ENCODE measurements at places on chromosomes 7 and 10.

- DNase-seq, result no peak
Observed at GRCh38 chr10:98528166-98528804, 81.5 kb upstream of the HPS1 start.

DNA sequence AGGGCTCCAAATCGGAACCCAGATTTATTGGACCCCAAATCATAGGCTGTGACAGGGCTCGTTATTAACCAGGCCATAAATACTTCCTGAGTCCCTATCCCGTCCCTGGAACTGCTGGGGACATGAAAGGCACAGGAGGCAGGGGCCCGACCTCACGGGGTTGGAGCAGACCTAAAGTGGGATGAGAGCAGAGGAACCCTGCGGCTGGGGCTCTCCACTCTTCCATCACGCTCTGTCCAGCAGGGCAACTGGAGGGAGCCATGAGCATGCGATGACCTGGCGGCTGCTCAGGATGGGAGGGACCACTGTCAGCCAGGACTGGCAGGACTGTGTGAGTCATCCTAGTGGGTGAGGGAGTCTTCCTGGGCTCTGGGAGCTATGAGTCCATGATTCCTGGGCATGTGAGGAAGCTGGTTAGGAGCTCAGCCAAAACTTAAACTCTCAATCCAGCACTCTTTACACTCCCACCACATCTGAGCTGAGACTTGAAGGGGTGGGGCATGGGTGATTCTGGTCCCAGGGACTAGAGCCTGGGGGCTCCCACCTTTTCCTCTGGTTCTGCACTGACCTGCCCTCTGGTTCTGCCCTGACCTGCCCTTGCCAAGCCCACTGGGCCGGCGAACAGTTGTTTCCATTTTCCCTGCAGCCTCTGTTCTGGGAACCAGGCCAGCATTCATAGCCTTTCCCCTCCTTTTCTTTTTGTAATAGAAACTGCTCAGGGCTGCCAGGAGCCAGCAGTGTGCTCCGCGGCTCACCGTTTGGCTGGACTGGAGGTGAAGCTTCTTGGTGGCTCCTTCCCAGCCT, 47.1 kb downstream of the SYPL1 start:
- peak; percentile 84 for DNase-seq

DNA sequence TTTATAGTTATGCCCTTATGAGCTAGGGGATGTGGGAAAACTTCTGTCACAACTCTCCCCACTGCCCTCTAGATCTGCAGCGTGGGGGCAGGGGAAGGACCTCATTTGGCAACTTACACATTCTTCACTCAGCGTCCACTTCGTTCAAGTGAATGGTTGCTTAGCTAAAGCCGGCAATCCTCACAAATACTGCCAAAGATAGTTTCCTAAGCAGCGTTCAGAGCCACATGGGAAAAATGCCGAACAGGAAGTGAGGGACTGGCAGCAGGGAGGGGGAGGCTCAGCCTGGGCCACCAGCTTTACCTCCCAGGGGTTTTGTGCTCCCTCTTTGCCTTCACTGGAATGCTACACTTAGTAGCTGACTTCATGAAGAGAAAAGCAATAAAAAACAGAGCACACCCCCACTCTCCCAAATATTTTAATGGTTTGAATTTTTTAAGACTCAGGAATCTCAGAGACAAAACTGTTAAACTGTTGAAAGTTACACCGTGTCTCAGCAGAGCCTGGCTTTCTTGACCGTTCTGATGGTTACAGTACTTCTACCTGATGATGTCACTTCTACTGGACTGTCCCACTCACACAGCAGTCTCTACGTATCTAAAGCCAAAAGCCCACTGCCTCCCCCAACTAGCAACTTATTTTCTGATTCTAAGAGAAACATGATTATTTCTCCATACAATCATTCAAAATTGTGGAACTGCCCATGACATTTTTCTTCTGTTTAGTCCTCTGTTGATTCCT, 10.4 kb downstream of the GRM3 start:
- DNase-seq, result no peak

DNA sequence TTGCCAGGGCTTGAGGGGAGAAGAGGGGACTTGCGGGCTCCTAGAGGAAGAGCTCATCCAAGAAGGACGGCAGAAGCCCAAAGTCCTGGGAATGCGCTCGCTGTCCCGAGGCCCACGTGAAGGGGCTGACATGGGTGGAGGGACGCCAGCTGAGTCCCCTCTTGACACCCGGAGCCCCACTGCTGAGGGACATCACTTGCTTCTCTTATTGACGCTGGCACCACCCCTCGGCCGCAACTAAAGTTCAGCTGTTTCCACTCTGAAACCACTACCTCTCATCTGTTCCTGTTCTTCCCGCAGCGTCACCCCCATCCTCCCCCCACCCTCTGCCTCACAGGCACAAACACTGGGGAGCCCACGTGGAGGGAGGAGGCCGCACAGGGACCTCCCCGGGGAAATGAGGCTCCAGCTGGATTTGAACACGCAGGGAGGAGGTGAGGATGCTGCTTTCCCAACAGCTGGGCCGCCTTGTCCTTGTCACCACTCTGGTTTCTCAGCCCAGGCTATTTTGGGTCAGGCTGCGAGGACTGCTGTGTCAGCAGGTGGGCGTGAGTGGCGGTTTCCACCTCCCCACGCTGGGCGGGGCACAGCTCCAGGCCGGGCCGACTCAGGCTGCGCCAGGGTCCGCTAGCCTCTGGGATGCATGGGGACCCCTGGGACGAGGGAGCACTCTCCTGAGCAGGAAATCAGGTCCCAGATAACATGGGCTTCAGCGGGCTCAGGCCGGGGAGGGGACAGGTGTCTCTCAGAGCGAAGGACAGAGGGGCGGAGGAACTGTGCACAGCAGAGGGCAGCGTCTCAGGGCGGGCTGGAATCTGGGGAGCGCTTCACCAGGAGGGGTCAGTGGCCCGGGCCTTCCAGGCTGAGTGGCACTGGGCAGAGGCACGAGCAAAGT, 156.3 kb downstream of the ZNF248 start:
- DNase-seq, result no peak

- DNase-seq, result no peak
Observed at GRCh38 chr10:32047881-32048280, 8.3 kb downstream of the KIF5B start.

GRCh38 chr10:13673156-13673555, 86.4 kb downstream of the PRPF18 start:
- no peak for DNase-seq

GRCh38 chr7:91191771-91192170, 72.5 kb upstream of the FZD1 start:
- no peak for DNase-seq

DNA sequence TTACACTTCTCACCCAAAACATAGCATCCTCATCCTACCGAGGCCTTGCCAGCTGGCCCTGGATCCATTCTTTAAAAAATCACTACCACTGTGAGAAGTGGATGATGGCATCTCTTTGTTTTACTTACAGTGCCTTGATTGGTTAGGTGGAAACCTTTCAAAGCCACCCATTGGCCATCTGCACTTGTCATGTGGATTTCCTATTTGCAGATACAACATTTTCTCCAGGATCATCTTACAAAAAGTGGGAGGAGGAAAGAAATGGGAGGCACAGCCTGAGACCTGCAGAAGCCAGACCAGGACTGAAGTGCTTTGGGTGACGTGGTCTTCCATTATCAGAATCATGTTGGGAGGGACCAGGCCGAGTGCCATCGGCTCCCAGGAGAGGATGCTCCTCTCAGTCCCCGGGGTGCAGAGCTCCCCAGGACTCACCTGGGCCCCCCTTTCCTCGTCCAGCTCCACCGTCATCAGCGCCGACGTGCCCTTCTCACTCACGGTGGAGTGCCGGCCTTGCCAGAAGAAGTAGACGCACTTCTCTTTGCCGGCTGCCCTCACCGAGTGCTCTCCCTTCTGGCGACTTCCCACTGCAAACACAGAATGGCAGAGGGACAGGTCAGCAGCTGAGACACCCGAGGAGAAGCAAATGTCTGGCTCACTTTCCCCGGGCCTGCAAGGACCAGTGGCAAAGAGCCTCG, 161.2 kb downstream of the SVIL start:
- DNase-seq, result peak; percentile 30

GRCh38 chr10:77837248-77837924, 89.2 kb downstream of the DLG5 start:
- no peak for DNase-seq

DNA sequence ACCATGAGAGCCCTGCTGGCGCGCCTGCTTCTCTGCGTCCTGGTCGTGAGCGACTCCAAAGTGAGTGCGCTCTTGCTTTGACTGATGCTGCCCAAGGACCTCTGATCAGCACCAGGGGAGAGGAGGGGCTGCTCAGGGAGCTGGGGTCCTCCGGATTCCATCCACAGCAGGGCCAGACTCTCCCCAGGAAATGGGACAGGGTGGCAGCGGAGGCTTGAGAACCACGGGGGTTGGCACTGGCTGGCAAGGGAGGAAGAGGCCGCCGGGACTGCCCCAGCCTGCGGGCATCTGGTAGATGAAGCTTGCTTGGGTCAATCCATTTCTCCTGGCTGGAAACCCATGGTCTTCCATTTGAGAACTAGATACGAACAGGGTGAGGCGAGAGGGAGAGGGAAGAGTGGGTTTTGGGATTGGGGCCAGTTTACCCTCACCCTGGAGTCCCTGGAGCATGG, 647 bp downstream of the PLAU start:
- no peak for DNase-seq

- no peak for DNase-seq
Observed at GRCh38 chr7:140003913-140004382, 58.8 kb downstream of the PARP12 start.

DNA sequence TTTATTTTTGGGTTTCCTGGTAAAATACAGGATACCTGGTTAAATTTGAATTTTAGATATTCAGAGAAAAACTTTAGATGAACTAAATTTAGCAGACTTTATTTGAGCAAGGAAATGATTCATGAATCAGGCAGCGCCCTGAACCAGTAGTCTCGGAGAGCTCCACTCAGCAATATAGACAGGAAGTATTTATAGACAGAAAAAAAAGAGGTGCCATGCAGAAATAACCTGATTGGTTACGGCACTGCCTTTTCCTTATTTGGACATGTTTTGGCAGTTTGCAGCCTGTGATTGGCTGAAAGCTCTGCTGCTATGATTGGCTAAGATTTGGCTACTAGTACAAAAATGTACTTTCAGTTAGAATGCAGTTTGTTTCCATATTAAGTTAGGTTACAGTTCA, 198.3 kb upstream of the DKK1 start:
- no peak for DNase-seq
